ENCODE measurements at places on chromosomes 6 and 20.

DNA sequence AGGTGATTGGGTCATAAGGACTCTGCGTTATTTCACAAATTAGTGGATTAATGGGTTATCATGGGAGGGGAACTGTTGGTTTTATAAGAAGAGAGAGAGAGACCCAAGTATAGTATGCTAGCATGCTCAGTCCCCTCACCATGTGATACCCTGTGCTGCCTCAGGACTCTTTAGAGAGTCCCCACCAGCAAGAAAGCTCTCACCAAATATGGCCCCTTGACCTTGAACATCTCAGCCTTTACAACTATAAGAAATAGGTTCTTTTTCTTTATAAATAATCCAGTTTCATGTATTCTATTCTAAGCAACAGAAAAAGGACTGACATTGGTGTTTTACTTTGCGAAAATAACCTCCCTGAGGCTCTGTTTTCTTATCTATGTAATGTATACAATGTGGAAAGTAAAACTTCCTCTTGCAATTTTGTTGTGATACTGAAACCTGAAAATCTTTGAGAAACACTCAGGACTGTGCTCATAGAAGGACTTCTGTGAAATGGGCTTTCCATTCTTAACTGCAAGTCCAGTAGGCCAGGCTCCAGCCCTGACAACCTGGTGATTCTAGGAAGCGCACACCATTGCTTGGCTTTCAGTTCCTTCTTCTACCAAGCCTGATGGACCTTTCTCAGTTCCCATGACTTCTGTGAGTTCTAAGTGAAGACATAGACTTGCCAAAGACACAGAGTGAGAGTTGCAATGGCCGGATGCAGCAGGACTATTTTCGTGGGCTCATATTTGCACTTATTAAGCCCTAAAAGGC lies 21.9 kb downstream of the SIRPD start:
- no peak for DNase-seq

DNA sequence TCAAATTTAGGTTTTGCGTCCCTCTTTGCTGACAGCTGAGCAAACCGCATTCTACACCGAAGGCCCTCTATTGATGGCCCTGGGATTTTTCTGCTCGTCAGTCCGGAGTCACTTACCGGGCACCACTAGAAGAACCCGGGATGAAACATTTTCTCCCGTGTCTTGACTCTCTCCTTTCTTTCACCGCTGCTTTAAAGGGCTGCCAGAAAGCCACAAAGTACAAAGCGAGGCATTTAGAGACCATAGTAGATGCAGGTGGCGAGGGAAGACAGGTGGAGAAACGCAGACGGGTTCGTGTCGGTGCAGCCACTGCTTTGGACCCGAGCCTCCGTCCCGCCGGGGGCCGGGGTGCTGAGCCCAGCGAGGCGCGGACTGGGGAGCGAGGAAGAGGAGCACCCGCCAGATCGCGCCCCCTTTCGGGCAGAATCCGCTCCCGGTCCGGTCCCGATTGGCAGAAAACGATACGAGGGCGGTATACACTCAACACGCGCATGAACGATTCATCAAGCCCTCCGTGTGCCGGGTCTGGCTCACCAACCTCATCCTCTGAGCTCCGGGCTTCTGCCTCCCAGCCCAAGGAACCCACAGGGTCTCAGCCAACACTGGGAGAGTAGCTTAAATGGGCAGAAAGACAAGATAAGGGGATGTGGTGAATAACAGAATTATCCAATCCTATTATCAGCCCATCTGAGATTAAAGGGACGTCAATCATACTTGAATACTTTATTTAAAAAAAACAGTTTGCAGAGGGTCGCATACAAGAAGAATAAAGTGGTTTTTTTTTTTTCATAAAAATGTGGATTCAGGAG lies 84.9 kb downstream of the TRIM27 start:
- DNase-seq = peak; percentile 86

DNA sequence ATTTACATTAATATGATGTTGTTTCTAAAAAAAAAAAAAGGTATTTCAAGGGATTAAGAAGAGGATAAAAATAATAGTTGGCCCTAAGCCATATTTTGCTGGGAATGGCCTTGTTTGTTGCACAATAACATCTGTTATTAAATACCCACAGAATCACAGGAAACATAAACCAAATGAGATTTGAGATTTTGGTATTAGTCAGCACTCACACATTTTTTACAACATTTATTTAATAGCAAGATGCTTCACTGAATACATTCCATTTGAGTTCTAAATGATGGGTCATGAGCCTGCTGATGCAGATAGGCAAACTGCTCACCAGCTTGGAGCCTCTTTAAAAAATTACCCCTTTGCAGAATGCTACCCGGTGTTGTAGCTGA lies 92.9 kb upstream of the ENPP5 start:
- no peak for DNase-seq

- DNase-seq = no peak
Observed at GRCh38 chr20:63939061-63939935, 16.9 kb downstream of the UCKL1 start.

Data from Kasumi-1 (cell line).